ENCODE measurements at places on chromosomes 5 and 9. TPM values are rescaled to one million over a fixed set of nuclear protein-coding genes. Genes with fewer than 3 reads are reported as not detected.

- DNase-seq = peak; percentile 26
These were observed 679 bp downstream of the B4GALT1 start for GRCh38 chr9:33166231-33167083.

The RAB3C gene
- not detected for total RNA-seq

DNA sequence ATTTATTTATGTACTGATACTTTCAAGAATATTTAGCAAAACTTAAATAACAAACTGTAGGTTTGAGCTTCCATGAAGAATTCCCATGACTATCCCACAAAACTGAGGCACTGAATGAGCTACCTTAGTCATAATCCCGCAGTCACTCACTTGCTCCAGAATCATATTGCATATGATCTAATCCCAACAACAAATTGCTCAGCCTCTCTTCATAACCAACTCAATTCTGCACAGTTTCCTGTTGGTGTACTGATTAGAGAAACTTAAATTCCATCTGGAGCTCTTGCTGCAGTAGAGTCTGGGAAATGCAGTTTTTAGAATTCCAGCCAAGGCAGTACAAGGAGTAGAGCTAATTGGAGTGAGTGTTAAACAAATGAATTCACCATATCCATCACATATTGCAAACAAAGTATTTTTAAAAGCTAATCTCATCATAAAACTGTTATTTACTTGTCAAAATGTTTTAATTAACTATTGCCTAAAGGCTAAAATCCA lies 35.7 kb upstream of the CDH18 start:
- no peak for DNase-seq

DNA sequence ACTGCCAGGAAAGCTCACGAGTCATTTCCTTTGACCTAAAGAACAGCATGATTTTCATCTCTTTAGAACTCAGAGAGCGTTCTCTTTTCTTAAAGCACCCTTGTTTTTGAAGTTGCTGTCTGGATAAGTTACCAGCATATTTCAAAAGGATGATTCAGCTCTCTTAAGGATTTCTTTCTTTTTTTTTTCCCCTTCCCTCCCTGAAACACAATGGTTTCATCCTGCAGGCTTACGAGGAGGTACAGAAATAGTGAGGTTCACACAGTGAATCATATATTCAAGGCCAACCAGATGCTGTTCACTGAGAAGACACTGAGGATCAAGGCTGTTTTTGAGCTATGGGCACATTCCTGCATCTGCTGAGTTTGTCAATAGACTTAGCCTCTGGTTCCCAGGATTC lies 257.2 kb downstream of the KIF4B start:
- no peak for DNase-seq

The LCN2 gene
- total RNA-seq = not detected

DNA sequence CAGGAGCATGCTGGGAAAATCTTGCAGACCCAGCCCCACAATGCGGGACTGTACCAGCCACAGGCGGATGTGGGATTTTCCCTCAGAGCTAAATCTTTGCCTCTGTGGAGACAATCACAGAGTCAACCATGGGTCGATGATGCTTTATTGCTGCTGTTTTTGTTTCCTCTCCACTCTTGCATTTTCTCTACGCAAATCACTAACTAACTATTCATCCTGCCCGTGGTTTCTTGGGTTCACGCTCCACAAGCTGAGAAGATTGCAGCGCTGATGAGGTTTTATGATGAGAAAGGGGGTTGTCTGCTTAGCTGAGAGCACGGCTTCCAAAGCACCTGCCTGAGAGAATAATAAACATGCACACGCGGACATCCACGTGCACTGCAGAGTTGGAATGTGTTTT lies 500.2 kb upstream of the ADAMTS16 start:
- no peak for DNase-seq

GRCh38 chr9:105841562-105841961 lies 147.2 kb downstream of the TMEM38B start:
- no peak for DNase-seq

GRCh38 chr9:69564557-69564956 lies 107.6 kb downstream of the APBA1 start:
- DNase-seq = no peak

The LCN15 gene
- not detected for total RNA-seq

Measured in activated naive CD4-positive, alpha-beta T cell treated with anti-CD3 and anti-CD28 coated beads for 36 hours (primary cell).